Astrocyte of the cerebellum (primary cell): ENCODE measurements at places on chromosomes 16 and 17.

DNA sequence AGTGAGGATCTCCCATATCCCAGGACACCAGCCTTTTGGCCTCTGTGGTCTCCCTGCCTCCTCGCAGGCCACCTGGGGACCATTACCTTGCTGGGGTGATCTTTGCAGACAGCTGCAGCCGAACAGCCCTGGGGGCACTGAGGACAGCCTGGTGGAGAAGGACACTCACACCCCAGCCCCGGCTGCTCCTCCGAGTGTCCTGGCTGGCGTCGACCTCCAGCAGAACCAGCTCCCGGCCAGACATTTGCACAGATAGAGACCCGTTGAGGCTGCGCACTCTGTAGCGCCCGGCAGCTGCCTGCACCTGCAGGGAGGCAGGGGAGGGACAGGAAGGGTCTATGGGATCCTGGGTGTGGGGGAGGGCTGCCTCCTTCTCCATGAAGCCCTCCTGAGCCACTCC, 90.3 kb downstream of the RMI2 start:
- no peak for DNase-seq

- DNase-seq: no peak
These were observed 4.6 kb upstream of the NPIPB2 start for GRCh38 chr16:11946433-11946832.

GRCh38 chr17:72812823-72813222, 279.7 kb downstream of the SLC39A11 start:
- DNase-seq: no peak

GRCh38 chr17:75734674-75735294, 13.5 kb downstream of the ITGB4 start:
- DNase-seq: no peak

DNA sequence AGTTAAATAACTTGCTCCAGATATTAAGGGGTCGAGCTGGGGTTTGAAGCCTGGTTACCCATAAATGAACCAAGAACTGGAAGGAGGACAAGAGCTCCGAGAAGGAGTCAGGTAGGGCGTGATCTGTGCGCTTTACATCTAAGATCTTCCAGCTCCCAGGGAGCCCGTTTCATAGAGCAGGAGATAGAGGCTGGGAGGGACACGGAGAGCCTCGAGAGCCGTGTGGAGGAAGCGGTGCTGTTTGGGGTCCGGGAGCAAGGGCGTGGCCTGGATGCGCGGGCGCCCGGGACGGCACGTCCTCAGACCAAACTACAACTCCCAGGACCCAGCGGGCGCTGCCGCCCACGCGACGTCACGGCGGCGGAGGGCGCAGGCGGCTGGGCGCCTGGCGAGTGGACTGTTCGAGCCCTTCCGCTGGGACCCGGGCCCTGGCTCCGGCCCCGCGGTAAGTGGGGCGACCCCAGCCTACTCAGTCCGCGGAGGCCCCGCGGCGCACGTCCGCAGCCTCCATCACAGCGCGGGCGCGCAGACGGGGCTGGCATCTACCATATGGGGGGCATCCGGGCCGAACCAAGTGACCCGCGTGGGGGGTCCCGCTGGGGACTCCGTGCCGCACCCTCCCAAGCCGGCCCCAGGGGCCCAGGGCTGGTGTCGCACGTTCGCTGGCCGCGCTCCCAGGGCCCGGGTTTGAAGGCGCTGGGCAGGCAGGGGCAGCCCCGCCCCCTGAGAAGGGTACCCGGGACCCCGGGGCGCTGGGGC, at the start of gene BCKDK:
TSS of gene BCKDK (plus strand) at position 352 of the 759 bp plus-strand sequence. CDS start 838 bp downstream, outside the sequence.
- DNase-seq: no peak
